ENCODE measurements at places on chromosomes 12 and 14.

- DNase-seq: no peak
These were observed 6.5 kb downstream of the CLMN start for GRCh38 chr14:95313190-95313589.

- DNase-seq: no peak
These were observed 63.3 kb upstream of the TBX3 start for GRCh38 chr12:114747012-114747858.

- no peak for DNase-seq
These were observed 44.7 kb upstream of the ATP23 start for GRCh38 chr12:57896434-57897201.

DNA sequence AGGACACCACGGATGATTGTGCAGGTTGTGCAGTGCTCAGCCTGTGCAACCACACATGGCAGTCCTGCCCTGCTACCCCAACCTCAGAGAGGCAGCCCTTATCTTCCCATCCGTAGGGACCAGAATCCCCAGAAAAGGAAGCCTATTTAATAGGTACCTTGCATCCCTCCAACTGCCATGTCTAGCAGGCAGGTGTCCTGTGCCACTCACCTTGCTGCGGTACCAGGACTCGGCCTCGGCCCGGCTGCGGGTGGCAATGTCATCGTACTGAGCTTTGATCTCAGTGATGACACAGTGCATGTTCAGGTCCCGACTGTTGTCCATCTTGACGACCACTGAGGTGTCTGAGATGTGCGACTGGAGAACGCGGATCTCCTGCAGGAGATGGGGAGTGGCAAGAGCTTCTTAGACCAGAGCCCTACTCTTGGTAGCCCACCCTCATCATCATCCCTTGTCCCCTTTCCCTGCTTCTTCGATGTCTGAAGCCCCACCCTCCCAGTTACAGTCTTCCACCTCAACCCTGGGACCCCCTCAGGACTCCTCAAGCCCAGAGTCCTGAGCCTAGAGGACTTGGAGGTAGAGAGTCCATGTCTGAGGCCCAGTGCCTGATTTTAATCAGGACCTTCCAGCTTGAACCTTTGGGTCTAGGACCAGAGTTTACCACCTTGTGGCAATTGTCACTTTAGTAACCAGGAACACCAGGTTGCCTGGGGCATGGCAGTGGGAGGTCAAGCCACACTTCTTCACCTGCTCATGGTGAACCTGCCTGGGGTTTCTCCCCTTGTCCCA is 20.5 kb downstream of the KRT7 start:
- DNase-seq: no peak

DNA sequence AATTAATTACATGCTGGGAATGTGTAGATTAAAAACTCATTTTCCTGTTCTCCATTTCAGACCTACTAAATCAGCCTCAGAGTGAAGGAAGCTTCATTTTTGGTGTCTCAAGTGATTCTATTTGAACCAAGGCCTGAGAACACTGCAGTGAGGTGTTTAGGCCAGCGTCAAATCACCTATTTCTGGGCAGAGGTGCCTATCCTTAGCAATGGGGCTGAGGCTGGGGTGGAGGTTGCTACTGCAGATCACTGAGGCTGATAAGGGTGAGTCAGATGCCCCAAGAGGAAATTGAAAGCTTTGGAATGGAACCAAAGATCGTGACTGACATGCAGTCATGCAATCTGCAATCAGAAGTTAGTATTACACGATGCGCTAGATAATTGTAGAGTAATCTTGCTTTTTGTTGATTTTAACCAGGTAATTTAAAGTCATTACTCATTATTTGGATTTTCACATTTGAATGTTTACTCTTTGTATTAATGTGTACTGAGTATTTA is 4.4 kb downstream of the TXNRD1 start:
- no peak for DNase-seq

DNA sequence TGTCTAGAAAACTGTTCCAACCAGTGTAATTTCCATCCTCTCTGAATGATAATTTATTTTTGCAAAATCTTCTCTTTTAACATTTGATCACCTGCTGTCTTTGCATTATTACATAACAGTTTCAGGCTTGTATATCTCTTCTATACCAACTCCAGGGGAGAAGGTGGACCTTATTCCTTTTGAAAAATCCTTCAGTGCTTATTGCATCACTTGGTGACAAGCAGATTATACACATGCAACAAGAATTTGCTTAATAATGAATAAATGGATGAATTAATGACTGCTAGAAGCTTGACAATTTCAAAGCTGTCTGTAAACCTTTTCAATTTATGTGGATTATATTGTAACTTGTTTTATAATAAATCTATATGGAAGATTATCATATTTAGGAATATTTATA is 37.3 kb upstream of the C12orf75 start:
- no peak for DNase-seq

GRCh38 chr14:95616745-95617144 is 69.5 kb upstream of the TCL1B start:
- DNase-seq: no peak

DNA sequence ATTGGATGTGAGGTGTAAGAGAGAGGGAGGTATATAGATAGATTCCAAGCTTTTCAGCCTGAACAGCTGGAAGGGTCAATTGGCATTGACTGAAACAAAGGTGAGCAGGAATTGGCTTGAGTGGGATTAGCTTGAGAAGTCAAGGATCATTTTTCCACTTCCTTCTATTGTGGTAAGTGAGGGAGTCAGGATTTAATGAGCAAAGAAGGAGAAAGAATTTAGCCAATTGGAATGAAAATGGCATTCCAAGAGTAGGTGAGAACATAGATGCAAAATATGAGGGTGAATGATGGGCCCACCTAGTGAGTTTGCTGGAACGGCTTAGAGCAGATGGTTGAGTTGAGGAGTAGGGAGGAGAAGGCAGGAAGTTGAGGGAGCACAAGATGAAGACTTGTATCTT is 56.5 kb upstream of the ETV6 start:
- DNase-seq: no peak

GRCh38 chr12:10503460-10503859 is 2.2 kb upstream of the EIF2S3B start:
- DNase-seq: no peak

GRCh38 chr14:33842299-33842698 is 108.6 kb downstream of the EGLN3 start:
- no peak for DNase-seq

GRCh38 chr12:76471579-76471978 is 88.0 kb downstream of the OSBPL8 start:
- DNase-seq: no peak

DNA sequence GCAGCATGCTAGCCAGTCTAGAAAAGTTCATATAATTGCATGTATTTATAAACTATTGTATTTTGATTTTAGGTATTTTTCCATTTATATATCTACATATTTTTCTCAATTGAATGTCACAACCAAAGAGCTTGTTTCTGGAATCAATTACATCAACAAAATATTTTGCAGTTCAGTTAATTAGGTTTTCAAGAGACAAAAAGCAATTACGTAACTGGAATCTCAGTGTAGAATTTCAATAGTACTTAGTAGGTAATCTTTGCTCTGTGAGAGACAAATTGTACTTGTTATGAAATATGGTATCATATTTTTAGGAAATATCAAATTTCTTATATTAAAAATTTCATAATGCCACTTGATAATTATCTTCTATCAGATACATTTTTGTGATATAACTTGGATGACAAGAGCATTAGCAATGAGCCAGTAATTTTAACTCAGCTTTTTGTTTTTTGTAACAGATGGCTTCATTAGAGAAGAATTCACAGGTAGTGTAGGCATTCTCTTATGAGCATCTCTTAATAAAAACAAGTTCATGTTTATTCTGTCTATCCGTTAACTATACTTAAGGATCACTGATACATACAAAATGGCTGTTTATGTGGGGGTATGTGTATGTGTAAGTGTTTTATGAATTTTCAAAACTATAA is 774.7 kb downstream of the C12orf50 start:
- DNase-seq: no peak

DNA sequence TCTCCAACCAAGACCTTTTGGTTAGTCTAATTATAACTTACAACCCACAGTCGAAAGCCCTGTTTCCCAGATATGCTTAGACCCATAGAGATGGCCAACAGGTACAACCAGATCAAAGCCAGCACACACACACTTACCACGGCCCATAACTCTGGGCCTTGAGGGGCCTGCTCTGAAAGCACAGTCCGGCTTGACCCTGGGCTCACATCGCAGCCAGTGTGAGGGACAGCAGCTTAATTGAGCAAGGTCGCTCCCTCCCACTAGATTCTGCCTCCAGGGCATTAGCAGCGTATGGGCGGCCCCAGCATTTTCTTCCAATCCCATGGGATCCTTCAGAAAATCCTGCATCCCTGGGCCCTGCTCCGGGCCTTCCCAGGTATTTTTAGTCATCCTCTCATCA is 157.4 kb upstream of the FKBP4 start:
- DNase-seq: no peak

GRCh38 chr14:83133981-83134645 is 1600.5 kb upstream of the SEL1L start:
- DNase-seq: no peak

DNA sequence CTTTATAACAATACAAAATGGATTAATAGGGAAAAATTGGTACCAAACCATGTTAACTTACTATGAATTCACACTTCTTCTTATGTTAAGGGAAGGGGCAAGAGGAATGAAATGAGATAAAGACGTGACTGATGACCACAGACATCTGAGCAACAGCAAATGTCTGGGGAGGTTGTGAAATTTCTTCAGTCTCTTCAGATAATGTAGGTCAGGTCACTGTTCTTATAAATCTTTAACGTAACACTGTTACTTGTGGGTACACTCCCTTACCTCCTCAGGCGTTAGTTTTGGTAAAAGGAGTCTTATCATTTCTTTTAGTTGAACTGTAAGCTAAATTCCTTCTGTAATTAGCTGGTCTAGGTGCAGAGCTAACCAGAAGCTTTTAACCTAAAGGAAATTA is 405.0 kb upstream of the LRFN5 start:
- no peak for DNase-seq

- no peak for DNase-seq
These were observed 266.4 kb upstream of the USP15 start for GRCh38 chr12:61993734-61994345.

- DNase-seq: no peak
These were observed 22.9 kb downstream of the CPSF2 start for GRCh38 chr14:92144708-92145107.

- DNase-seq: no peak
These were observed 4.4 kb upstream of the HCFC2 start for GRCh38 chr12:104059963-104060362.

DNA sequence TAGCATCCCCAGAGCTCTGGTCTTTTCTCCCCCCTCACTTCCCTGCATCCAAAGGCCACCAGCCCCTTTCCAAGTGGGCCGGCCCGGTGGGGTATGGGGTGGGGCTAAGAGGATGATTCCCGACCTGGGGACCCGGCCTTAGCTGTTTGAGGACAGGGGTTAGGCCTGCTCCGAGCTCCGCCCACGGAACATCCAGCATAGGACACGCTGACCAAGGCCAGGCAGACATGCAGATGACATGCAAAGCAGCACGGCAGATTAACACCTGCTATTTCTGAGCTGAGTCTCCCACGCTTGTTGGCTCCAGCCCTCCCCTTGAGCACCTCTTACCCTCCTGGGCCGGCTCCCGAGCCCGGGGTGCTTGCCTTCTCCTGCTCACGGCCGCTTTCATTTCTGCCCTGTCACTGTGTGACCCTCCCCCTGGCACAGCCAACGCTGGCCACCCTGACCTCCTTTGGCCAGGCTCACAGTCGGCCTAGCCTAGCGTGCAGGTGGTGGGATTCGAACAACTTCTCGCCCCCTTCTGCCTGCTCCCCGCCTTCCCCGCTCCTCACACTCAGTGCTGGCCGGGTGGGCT is 40.2 kb downstream of the TEAD4 start:
- no peak for DNase-seq

DNA sequence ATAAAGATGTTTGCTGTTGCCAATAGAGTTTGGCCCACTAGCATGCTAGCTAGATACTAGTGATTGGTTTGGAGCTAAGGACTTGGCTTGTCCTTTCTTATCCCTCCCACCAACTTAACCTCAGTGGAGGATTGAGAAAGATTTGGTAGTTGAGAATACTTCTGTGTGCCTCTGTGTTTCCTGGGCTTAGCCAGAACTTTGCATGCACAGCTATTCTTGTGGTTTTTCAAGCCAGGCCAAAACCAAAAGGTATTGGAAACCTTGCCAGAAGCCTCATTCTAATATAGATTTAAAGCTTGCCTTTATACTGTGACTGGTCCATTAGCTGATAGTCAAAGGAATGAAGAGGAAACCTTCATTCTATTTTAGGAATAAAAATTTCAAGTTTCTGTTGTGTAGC is 188.5 kb downstream of the CCDC91 start:
- no peak for DNase-seq

DNA sequence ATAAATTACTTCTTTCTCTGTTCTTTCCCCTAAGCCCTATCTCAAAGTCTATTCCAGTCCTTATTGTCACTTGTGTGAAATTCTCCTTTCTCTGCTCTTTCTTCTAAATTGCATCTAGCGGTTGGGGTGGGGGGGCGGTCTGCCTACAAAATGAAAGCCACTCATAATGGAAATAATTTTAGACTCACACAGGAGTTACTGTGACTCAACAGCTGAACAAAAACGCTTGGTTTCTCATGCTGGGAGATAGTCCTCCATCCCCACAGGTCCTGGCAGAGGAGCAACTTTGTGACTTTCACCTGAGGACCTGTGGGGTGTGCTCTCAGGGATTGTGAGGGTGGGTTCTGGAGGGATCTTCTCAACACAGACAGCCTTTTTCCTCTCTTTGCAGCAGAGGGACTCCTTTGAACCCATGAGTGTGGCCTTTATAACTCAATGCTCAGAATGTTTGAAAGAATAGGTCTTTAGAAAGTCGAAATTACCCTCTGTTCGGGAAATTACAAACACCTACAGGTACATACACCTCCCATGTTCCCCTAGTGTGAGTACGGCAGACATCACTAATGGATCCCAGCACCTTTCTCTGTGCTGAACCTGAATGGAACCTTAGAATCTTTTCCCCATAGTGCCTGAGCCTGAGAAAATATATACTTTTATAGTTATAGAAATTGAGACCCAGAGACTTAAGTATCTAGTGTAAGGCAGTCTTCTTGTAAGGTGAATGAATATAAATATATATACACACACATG is 109.7 kb downstream of the CHST11 start:
- no peak for DNase-seq

GRCh38 chr14:67387195-67387594 is 24.8 kb downstream of the PLEK2 start:
- no peak for DNase-seq
